ENCODE measurements at places on chromosomes 4 and X.

- DNase-seq: no peak
Measured at GRCh38 chr4:80967346-80967745, 63.2 kb upstream of the BMP3 start.

DNA sequence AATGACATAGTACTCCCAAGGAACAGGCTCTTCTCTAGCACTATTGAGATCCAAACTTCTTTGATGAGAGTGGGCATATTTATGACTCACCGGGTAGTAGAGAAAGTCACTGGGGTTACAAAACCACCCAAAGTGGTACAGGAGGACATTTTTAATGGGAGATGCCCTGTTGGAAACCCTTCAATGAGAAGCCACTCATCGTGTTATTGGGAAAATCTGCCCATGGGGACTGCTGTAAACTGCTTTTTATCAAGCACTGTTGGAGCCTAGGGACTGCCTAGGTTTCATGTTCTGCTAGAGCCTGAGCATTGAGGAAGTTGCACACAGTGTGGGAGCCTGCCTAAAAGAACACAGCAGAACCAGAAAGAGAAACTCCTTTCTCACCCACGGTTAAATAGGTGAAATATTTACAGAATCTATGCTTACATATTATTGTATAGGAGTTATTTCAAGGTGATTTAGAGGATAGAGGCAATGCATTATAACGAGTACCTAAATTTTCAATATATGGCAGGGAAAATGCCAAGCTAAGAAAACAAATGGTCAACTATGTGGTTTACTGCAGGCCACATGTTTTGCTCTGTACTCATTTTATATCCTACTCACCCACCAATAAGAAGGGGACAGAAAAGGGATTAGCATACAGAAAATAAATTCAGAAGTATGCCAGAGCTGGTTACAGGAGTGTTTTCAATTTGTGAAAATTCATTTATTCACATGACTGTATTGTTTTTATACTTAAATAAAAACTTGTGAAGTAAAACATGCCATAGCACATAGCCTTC, 559.1 kb downstream of the FSTL5 start:
- DNase-seq: no peak

DNA sequence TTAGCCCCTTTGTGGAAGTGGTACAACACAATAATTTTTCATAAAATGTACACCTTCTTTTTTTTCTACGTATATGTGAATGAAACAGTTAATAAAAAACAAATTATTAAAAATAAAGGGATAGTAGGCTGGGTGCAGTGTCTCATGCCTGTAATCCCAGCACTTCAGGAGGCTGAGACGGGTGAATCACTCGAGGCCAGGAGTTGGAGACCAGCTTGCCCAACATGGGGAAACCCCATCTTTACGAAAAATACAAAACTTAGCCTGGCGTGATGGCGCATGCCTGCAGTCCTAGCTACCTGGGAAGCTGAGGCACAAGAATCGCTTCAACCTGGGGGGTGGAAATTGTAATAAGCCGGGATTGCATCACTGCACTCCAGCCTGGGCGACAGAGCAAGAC, 244.9 kb downstream of the RAPGEF2 start:
- DNase-seq: no peak

GRCh38 chr4:106126062-106126461, 189.9 kb downstream of the TBCK start:
- DNase-seq: no peak

DNA sequence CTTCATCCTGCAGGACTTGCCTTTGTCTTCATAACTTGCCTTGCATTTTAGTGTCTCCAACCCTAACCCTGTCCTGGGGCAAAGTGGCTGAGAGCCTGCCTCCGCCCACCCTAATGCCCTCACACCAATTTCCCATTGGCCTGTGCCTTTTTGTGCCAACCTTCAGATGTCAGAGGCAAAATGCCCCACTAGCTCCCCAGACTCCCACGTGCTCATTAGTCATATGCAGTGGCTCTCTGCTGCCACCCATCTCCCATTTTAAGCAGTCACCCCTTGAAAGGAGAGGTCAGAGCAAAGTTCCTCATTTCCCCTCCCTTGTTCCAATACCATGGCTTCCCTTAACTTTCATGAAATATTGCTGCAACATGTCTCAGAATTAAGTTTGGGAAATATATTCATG, 74.8 kb upstream of the PASD1 start:
- no peak for DNase-seq

- DNase-seq: no peak
Measured at GRCh38 chr4:60989141-60989540, 211.0 kb upstream of the ADGRL3 start.

DNA sequence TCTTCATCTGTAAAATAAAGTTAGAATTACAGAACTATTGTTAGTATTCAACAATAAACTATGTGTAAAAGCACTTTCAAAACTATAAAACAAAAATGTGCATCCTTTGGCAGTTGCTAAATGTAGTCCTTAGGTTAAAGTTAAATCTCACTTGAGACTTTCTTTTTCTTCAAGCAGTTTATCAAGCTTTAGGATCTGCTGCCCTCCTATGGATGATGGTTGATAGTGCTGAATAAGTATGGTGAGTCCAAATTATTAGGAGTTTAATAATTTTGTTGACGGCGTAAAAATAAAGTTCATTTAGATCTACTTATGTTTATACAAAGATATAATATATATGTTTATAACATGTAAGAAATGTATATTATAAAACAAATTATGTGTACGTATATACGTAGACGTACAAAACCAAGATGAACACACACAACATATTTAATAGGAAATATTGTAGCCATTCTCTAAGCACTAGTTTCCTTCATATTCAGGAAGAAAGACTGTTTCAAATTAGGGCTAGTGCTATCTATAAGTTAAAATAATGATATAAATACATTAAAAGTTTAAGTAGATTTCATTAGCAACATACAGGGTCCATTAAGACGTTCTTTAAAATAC, 22.3 kb downstream of the UGT2A2 start:
- no peak for DNase-seq

All from activated CD4-positive, alpha-beta T cell treated with anti-CD3 and anti-CD28 coated beads, Interleukin-2, amount 50 U/mL, for 4 hours (primary cell).